ENCODE measurements at places on chromosomes 4 and X.

DNA sequence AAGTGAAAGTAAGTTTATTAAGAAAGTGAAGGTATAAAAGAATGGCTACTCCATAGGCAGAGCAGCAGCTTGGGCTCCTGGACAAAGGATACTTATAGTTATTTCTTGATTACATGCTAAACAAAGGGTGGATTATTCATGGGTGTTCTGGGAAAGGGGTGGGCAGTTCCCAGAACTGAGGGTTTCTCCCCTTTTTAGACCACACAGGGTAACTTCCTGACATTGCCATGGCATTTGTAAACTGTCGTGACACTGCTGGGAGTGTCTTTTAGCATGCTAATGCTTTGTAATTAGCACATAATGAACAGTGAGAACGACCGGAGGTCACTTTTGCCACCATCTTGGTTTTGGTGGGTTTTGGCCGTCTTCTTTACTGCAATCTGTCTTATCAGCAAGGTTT is 557.6 kb downstream of the SPRY1 start:
- DNase-seq: no peak

DNA sequence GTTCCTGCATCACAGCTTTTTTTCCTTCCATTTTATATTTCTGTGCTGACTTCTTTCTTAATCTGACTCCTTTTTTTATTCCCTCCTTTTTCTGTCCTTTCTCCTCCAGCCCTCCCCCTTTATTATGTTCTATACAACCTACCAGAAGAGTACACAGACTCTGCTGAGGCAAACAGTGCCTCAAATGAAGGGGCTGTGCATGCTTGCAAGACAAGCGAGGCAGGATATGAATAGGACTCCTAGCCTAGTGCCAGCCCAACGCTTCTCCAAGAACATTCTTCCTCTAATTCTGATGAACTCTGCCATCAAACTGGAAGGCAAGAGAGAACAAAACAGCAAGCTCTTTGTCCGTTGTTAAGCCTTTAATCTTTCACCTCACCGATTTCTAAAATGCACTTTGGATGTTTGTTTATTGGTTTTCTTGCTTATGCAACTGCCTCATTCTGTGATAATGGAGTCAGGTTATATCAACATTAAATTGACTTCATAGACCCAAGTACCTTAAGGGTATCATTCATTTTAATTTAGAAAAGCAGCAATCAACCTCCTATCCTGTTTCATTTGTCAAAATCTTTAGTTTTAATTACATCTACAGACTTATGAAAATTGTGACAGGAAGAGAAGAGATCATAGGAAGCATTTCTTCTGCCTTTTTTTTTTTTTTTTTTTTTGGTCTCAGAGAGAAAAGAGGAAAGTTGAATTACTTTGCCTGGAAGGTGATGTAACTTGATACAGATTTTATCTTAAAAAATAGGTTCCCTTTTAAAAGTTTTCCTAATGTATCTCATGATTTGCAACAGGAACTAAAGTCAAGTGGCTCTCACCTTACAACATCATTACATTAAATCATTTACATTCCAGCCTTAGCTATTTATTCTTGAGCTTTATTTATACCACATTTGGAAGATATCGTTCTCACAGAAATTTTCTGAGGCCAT is 284.7 kb upstream of the FTHL17 start:
- DNase-seq: no peak

- no peak for DNase-seq
These were observed 750.2 kb upstream of the HS3ST1 start for GRCh38 chr4:12178614-12179610.

- no peak for DNase-seq
These were observed 15.0 kb downstream of the SHISA3 start for GRCh38 chr4:42412251-42412650.

DNA sequence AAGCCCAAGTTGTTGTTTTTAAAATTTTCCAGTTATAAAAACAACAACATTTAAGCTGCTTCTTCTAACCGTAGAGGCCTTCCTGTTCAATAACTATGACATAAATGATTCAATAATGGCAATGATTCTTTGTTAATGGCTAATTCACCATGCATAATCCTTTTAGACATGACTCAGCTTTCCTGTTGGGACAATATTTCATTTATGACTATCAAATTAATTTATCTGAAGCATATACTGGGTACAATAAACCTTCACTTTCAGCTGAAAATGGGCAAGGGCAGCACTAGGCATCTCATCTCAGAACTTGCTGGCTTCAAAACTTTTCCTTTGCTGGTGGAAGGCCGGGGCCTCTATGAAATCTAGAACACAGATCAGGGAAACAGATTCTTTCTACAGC is 38.9 kb downstream of the TBC1D9 start:
- DNase-seq: no peak

GRCh38 chrX:12949927-12950656 is 24.8 kb upstream of the TMSB4X start:
- peak; percentile 77 for DNase-seq

- DNase-seq: no peak
These were observed 1.7 kb upstream of the TMEM271 start for GRCh38 chr4:577499-578450.

- DNase-seq: no peak
These were observed 56.7 kb upstream of the NXF3 start for GRCh38 chrX:103149652-103150051.

- no peak for DNase-seq
These were observed 654.4 kb downstream of the IQCM start for GRCh38 chr4:149161247-149161646.

- DNase-seq: no peak
These were observed at the start of gene ETNPPL for GRCh38 chr4:108762559-108763225. Gene ETNPPL, minus strand, starts transcription at chr4:108763053. Its CDS starts 155 bp downstream, at chr4:108762898.

DNA sequence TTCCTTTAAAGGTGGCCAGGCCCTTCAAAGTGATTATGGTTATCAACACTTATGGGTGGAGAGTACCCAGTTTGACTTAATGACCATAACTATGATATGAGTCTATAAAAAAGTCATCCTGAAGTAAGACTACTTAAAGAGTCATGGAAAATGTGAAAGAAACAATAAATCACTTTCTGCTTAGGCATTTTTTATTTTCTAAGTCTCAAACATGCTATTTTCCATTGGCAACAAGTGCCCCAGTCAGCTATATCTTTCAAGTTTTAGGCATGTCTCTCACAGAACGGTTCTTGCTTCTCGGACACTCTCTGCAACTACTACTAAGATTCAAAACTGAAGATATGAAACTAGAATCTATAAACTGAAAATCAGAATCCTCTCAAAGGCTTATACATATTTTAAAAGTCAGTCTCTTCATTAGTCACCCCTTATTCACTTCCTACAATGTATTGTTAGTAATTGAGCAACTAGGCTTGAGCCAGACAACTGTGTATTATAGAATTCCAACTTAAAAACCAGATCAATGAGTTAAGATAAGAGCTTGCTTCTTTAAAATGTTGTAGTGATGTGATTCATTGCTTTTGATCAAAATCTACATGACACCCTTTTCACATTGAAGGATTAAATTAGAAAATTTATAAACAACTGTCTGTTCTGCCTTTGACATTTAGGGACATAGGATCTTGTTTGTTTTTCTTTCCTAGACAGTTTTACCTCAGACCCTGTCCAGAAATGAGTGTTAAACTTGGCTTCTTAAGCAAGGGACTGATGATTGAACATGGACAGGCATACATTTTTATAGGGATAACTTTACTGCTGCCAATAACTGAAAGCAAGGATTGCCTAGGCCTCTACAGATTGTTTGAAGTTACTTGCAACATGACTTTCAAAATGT is 2.9 kb downstream of the ANTXR2 start:
- DNase-seq: no peak

GRCh38 chr4:17358241-17358640 is 153.6 kb downstream of the QDPR start:
- DNase-seq: no peak

- DNase-seq: no peak
These were observed 4.8 kb upstream of the PRSS12 start for GRCh38 chr4:118357601-118358000.

- no peak for DNase-seq
These were observed 13.8 kb downstream of the CLDN34 start for GRCh38 chrX:9980927-9981326.

DNA sequence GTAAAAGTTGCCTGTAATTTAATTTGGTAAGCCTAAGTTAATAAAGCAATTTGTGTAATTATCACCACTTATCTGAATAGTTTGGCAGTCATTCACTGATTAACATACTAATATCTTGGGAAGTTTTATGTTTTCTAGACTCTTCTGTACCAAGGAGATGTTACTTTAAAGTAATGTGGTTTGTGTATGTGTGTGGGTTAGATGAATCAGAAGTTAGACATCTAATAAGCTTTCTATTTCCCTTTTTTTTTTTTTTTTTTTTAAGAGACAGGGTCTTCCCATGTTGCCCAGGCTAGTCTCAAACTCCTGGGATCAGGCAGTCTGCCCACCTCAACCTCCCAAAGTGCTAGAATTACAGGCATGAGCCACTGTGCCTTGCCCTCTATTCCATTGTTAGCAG is 5.3 kb downstream of the SLAIN2 start:
- DNase-seq: no peak

GRCh38 chr4:104447294-104447693 is 47.4 kb downstream of the CXXC4 start:
- no peak for DNase-seq

GRCh38 chr4:16783119-16783518 is 115.3 kb downstream of the LDB2 start:
- no peak for DNase-seq

- no peak for DNase-seq
These were observed 56.0 kb downstream of the PDLIM5 start for GRCh38 chr4:94507708-94508107.

- DNase-seq: no peak
These were observed 98.2 kb downstream of the ARSJ start for GRCh38 chr4:113881256-113881655.

- no peak for DNase-seq
These were observed 14.0 kb upstream of the ARHGAP10 start for GRCh38 chr4:147717878-147718277.

DNA sequence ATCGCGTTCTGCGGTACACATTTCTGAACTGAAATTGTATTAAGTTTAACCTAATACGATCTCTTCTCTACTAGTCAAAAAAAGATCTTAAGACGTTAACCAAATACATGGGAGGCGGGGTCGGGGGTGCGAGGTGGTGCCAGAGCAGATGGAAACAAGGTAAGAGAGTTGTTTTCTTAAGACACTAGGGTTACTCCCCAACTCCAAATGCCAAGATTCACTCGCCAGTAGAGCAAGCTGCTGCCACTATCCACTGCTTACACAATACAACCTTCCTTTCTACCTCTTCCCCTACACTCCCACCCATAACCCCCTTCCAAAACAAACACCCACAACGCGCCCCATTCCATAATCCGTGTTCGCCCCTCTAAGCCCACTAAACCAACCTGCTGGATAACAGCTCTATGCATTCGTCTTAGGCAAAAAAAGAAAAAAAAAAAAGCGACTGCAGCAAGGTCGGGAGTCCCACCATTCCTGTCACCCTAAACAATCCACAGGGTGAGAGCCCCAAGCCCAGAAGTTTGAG is 1.3 kb downstream of the LCORL start:
- no peak for DNase-seq

DNA sequence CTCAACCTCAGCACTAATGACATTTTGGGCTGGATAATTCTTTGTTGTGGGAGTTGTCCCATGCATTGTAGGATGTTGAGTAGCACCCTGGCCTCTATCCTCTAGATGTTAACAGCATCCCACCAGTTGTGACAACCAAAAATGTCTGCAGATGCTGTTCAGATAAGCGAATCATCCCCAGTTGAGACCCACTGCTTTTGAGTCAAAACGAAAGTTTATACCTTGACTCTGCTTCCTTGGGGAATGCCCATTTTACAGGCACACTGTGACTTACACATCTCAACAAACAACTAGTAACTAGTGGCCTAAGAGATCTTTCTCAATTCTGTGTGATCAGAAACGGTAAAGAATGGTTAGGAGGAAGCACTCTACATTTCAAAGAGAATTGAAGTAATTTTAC is 37.0 kb downstream of the SEPSECS start:
- DNase-seq: no peak

DNA sequence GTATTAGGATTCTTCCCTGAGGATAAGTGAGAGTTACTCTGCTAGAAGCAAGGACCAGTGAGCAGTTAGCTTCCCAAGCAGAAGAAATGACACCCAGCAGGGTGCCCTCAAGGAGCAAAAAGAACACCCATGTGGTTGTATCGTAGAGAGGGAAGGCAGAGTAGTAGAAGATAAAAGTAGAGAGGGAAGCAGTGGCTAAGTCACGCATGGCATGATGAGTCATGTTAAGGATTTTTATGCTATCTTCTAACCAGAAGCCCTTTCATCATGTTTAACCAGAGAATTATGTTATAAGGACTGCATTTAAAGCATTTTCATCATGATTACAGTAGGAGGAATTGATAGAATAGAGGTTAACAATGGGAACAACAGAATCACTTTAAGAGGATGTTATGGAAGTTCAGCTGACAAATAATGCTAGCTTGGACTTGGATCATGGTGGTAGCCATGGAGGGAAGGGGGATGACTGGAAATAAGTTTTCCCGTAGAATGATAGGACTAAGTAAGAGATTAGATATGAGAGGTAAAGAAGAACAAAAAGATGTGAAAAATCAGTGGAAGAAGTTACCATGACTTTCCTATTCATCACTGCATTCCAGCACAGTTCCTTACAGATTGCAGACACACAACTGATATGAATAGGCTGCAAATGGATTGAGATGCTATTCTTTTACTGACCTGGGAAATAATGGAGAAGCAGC is 383.5 kb upstream of the INTU start:
- DNase-seq: no peak

DNA sequence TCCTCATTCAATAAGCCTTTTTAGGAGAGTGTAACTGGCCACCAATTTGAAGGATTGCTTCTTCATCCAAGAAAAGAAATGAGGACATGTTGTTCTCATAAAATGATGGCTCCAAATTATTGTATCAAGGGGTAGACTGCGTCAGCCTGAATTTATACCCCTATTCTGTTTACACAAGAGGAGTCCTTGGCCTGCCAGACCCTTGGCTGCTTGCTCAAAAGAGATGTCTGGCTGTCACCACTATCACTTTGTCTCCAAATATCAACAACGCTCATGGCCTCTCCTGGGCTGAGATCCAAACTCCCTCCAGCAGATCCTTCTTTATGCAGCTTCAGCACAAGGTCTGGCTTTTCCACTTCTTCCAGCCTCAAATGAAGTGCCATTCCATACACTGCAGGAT is 127.9 kb downstream of the OR13H1 start:
- no peak for DNase-seq

DNA sequence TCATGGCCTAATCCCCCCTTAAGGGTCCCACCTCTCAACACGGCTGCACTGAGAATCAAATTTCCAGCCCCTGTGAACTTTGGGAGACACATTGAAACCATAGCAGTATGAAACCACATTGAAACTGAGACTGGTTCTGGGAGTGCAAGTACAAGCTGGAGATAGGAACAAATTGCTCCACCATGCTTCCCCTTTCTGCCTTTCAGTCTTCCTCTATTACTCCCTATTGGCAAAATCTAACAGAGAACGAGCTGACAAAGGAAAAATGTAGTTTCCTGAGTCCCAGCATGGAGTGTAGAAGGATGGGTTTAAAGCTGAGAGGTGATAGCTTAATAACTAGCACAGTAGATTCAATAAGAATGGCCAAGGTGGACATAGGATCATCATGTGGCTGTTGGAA is 161.7 kb upstream of the RPL34 start:
- no peak for DNase-seq

GRCh38 chrX:47743504-47743903 is 84.5 kb upstream of the UXT start:
- no peak for DNase-seq

- no peak for DNase-seq
These were observed 124.3 kb upstream of the STX18 start for GRCh38 chr4:4666187-4666586.

- no peak for DNase-seq
These were observed 36.8 kb upstream of the SH3RF1 start for GRCh38 chr4:169307576-169307975.

GRCh38 chrX:68112321-68112720 is 321.0 kb downstream of the OPHN1 start:
- DNase-seq: no peak

Data from activated CD8-positive, alpha-beta memory T cell treated with anti-CD3 and anti-CD28 coated beads for 4 hours (primary cell).